ENCODE measurements at places on chromosomes 7 and 10.

DNA sequence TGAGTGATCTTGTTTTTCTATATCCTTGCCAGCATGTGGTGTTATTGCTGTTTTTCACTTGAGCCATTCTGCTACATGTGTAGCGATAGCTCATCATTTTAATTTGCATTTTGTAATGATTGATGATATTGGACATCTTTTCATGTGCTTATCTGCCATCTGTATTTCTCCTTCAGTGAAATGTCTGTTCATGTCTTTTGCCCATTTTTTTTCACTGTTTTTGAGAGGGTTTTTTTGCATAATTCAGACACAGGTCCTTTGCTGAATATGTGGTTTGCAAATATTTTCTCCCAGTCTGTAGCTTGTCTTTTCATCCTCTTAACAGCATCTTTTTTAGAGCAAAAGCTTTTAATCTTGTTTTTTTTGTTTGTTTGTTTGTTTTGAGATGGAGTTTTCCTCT lies 3.7 kb upstream of the PMPCB start:
- no peak for DNase-seq

DNA sequence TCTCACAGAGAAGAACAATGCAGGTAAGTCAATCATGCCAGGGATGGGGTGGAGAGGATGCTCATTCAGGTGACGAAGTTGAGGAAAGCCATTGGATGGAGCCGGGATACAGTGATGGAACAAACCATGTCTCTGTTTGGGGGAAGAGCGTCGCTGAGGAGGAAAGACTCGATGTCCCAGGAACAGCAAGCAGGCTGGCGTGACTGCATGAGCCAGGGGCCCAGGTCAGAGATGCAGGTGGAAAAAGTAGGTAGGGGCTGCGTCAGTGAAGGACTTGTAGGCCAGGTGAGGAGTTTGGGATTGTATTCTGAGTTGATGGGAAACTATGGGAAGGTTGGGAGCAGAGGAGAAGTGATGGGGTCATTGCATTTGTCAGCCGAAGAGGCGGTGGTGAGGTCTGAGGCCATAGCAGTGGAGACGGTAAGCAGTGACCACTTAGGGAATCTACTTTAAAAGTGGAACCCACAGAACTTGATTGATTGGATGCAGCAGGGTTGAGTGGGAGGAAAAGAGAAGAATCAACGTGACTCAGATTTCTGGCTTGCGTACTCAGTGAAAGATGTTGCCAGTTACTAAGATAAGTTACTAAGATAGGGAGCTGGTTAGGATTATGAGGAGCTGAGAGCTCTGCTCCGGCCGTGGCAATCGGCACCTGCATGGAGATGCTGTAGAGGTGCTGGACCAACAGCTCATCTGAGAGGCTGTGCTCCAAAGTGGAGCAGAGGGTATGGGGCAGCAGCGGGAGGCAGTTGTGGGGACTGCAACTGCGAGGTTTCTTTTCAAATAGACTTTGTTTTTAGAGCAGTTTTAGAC lies 12.5 kb upstream of the IL2RA start:
- no peak for DNase-seq

DNA sequence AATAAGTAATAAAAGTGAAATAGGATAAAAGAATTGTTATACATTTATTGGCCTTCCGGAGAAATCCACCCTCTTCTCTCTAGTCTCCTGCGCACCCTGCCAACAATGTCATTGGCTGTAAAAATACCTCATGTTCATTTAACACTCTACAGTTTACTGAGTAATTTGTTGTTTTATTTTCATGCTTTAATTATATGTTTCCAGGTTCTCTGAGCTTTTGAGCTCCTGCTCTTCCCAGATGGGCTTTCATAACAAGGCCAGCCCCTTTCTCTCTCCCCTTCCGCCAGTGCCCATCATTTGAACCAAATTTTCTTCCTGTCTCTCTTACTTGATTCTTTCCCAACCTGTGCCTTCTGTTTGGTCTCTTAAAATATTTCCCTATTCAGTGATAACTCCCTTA lies 144.6 kb upstream of the PRSS1 start:
- DNase-seq: no peak

- no peak for DNase-seq
These were observed 1.2 kb downstream of the KCNMA1 start for GRCh38 chr10:77636282-77636966.

- DNase-seq: no peak
These were observed 156.2 kb downstream of the MBL2 start for GRCh38 chr10:52616395-52616764.

DNA sequence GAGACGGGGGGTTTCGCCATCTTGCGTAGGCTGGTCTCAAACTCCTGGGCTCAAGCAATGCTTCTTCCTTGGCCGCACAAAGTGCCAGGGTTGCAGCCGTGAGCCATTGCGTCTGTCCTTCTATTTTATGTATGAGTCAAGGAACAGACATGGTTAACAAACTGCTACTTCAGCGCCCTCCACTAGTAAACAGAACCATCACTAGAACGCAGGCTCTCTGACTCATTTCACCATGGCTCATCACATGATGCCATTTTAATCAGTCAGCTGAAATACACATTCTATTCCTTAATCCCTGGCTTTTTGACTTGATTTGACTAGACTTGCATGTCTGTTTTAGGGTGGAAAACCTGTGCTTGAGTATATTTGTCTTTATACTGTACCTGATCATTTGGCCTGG lies 41.3 kb downstream of the CELF2 start:
- no peak for DNase-seq

- no peak for DNase-seq
These were observed 238.9 kb downstream of the CAMK1D start for GRCh38 chr10:12588091-12588860.

DNA sequence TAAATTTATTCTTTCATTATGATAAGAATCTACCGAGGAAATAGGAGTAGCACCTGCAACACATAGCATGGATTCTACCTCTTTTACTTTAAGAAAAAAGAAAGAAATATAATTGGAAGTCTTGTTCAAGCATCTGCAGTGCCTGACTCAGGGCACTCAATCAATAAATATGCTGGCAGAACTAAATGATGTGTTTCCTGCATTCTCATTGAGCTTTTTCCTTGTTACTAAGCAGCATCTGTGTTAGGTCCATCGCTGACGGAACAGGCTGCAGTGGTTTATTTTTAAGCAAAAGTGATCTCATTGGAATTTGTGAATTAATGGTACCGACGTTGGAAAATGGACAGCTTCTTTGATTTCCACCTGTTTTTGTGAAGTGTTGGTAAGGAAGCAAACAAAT lies 417.5 kb downstream of the DPP6 start:
- DNase-seq: no peak

GRCh38 chr10:21681156-21681555 lies 147.1 kb downstream of the MLLT10 start:
- DNase-seq: no peak

DNA sequence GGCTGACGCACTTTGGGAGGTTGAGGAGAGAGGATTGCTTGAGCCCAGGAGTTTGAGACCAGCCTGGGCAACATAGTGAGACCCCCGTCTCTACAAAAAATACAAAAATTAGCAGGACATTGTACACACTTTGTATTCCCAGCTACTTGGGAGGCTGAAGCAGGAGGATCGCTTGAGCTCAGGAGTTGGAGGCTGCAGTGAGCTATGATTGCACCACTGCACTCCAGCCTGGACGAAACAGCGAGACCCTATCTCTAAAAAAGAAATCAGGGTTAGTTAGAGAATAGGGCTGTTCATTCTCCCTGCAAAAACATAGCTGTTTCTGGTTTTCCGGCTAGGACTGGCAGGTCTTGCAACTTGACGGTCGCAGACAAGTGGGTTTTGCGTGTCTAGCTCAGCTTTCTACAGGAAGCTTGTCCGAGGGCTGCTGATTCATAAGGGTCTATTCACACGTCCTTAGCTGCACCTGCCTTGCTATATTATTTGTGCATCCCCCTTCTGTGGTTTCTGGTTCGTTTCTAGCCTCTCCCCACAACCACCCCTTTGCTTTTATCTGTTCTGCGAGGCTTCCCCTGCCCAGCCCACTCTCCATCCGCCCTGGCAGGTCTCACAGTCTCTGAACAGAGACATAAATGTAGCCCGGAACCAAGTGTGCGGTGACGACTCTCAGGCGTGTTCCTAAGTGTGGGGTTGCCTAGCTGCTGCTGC lies 10.7 kb downstream of the AMZ1 start:
- DNase-seq: no peak

GRCh38 chr10:59907918-59908807 lies 1.8 kb upstream of the CCDC6 start:
- peak; percentile 40 for DNase-seq

- no peak for DNase-seq
These were observed 7.5 kb upstream of the KMT2E start for GRCh38 chr7:105006367-105007136.

DNA sequence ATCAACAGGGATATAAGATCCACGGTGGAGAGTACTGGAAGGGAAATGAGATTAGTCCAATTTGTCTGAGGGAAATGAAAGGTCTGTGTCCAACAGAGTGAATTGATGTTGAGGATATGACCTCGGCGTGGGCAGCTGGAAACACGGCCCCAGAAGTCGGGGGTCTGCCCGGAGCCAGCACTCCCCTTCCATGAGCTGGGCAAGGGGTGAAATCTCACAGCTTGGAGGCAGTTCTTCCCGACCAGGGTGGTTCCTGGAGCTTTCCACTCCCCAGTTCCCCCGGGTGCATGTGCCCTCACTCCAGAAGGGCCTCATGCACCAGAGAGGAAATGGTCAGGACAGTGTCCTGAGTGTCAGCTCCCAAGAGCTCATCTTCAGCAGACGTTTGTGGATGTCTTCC lies 264.7 kb upstream of the PPP2R2D start:
- no peak for DNase-seq

GRCh38 chr7:12296051-12296570 lies 85.0 kb downstream of the TMEM106B start:
- DNase-seq: no peak

DNA sequence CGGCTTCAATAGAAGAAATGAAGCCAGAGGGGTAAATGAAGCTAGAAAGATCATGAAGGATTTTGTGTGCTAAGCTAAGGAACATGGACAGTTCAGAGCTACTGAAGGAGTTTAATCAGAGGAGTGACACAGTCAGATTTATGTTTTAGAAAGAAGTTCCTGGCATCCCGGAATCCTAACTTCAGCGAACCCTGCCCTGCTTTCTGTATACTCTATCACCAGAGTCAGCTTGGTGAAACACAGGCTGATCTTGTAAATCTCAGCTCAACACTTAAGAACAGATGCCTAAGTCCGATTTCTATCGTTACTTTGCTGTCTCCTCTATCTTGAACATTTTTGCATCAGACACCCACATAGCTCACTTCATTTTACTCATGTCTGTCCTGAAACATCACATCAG lies 9.1 kb downstream of the AHR start:
- DNase-seq: no peak

DNA sequence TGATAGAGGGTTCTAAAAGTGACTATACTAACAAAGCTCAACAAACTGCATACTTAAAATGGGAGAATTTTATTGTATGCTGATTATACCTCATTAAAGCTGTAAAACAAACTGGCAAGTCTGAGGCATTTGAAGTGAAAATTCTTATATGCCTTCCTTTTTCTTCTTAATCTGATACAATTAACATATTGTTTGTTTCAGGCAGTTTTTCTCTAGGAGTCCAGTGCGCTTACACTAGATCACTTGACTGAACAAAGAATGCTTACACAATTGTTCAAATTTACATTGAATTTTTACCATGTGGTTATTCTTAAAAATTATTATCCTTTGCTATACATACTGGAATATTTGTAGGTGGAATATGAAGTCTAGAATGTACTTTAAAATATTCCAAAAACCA lies 89.0 kb downstream of the GLCCI1 start:
- DNase-seq: no peak

GRCh38 chr7:36526863-36527548 lies 137.3 kb downstream of the ANLN start:
- no peak for DNase-seq

GRCh38 chr10:47262606-47263533 lies 37.1 kb upstream of the GDF10 start:
- DNase-seq: no peak

DNA sequence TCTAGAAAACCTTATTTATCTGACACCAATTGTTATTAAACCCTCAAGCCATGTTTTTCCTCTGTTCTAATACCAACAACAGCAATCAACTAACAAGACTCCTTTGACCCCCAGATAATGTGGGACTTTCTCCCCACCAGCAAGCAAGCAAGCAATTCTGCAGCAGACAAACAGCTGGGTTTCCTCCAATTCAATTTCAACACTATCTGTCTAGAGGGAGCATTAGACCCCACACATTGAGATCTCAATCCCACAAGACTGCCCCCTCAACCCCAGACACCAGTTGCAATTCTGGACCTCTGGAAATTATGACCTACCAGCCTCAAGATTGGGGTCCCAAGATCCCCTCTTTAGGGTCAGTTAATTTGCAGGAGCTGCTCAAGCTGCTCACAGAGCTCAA lies 89.4 kb upstream of the TMEM26 start:
- DNase-seq: no peak

- DNase-seq: no peak
These were observed 27.6 kb downstream of the COBL start for GRCh38 chr7:51288896-51289622.

DNA sequence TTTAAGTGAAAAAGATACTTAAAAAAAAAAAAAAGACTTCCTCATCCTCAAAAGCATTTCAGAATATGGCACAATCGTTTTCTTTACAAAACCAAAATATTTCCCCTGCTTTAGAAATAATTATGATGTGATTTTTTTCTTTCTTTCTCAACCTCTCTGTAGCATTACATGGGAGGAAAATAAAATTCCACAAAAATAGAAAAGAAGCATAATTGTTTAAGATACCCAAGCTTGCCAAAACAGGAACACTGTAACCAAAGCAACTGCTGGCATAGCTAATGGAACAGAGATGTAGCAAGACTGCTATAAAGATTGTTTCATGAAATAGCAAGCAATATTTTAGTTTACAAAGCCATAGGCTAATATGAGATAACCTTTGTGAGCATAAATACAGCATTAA lies 75.6 kb upstream of the GPR22 start:
- no peak for DNase-seq

- DNase-seq: no peak
These were observed 127.8 kb upstream of the ZNF746 start for GRCh38 chr7:149625340-149625946.
